Epithelial cell of proximal tubule (primary cell): ENCODE measurements at places on chromosomes 4 and X. TPM values are rescaled to one million over a fixed set of nuclear protein-coding genes. Genes with fewer than 3 reads are reported as not detected.

- no peak for DNase-seq
These were observed 488.5 kb downstream of the IL15 start for GRCh38 chr4:142124874-142125273.

DNA sequence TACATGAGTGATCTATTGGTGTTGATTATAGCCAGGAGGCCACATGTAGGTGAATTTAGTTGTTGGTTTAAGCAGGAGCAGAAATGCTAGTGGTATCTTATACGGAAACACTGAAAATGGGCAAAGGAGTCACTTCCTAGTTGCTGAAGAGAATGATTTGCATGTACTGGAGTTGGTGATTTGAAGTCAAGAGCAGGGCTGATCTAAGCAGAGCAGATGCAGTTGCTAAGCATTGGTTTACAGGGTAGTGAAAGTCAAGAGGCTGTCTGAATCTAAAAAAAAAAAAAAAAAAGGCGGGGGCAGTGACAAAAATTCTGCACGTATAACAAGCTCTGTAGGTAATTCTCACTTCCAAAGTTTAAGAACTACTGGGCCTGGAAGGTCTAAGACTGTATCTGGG lies 90.4 kb upstream of the HPRT1 start:
- DNase-seq, result no peak

DNA sequence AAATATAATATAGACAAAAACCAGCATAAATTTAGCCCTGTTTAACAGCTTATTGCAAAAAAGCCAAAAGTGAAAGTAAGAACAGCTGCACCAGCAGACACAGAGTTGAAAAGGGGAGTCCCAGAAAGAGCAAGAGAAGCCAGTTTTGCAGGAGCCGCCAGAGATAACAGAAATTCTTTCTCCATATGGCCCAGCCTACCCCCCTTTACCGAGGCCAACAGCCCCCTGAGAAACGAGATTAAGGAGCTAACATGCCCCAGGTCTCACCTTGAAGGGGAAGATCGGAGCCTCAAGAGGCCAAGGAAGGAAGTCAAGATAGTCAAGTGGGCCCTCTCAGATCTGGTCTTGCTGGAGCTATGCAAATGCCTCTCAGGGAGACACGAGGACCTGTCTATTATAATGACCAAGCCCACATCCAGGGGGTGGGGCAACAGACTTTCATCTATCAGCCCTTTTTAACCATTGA lies 4.8 kb downstream of the ACOX3 start:
- DNase-seq, result no peak

- no peak for DNase-seq
These were observed 312.8 kb upstream of the EPHA5 start for GRCh38 chr4:65983061-65983460.

DNA sequence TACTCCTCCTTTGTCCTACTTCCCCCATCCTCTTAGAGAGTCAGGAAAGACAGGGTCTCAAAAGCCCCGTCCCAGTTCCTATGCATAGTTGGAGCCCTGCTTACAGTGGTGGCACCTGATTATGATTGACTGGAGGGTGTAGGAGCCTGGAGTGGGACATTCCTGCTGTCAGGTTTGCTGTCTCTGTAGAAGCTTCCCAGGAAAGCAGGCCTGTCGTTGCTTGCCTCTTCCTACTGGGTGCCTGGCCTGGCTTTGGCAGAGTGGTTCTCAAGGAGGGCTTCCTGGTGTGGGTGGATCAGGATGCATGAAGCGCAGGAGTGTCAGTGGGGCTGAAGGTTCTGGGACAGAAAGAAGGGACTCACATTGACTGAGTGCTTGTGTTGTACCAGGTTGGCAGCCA lies 4.8 kb downstream of the MAGED2 start:
- no peak for DNase-seq

The MAOB gene
- total RNA-seq, result 0.14 and 1.9 TPM in 2 replicates

The CYBB gene
- not detected in 2 replicates for total RNA-seq

The PRSS12 gene
- total RNA-seq, result 0.87 and 1.0 TPM in 2 replicates
